ENCODE measurements at places on chromosomes 11 and 22.

DNA sequence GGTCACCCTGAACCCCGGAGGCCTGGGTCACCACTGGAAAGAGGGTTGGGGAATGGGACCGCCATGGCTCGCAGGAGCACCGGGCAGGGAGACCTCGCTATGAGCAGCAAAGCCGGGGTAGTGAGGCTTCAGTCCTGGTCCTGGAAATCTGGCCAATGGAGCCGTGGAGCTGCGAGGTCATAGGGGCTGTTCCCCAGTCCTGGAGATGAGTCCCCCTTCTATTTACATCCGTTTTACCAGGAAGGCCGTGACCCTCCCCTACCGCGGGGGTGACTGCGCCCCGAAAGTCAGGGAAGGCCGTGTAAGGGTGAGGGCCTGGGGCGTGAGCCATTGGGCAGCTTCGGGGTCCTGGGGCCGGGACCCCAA lies 449 bp downstream of the PIDD1 start:
- DNase-seq: no peak

GRCh38 chr22:19810381-19811201 lies 44.1 kb downstream of the GNB1L start:
- no peak for DNase-seq

DNA sequence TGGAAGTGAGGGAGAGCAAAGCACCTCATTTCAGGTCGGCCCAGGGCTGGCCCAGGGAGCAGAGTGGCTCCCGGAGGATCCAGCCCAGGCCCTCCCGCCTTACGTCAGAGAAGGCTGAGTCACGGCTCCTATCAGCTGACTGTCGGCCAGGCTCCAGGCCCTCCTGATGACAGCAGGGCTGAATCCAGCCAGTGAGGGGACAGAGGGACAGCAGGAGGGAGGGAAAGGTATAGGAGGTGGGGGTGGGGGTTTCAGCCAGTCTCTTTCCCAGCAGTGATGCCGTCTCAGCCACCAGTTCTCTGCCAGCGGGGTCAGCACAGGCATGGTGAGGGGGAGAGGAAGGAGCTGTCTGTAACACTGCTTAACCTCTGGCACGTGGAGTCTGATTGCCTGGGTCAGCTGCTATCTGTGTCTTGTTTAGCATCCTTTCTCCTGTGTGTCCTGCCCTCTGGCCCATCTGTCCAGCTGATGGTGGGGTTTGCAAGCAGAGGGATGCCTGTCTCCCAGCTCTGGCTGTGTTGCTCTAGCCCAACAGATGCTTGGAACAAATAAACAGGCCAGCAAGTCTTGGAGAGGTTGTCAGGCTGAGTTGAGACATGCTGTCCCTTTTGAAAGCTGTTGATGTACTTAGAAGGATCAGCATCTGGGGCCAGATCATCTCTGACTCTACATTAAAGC lies 74.0 kb downstream of the ADAMTS15 start:
- no peak for DNase-seq

- no peak for DNase-seq
Observed at GRCh38 chr22:19664406-19664805, 49.9 kb upstream of the SEPTIN5 start.

DNA sequence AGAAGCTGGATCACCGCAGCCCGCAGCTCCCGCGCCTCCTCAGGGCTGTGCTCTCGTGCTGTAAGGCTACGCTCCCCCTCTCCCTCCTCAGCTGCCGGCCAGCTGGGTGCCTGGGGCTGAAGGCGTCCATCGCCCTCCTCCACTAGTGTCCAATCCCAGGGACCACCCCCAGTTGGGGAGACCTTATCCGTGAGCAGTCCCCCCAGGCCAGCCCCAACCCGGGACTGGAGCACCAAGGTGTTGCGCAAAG lies 1.2 kb downstream of the AP5B1 start:
- DNase-seq: no peak

- DNase-seq: no peak
Observed at GRCh38 chr11:1208394-1209261, 14.2 kb upstream of the MUC5B start.

DNA sequence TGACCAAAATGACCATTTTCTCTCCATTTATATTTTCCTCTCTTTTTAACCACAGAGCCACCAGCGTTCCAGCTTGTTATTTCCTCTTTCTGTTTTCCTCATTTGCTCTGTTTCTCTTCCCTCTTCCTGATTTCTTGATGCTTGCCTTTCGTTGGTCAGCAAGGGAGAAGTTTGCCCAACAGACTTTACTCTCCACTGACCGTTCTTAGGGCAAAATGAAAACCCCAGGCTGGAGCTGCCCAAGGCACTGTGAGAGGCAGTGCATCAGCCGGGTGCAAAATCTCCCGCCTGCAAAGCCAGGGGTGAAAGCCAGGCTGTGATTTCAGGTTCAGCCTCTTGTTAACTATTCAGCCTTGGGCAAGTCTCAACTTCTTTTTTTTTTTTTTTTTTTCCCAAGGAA lies 26.1 kb upstream of the APLP2 start:
- DNase-seq: no peak

- DNase-seq: no peak
Observed at GRCh38 chr22:42848941-42849550, 8.0 kb downstream of the ARFGAP3 start.

GRCh38 chr11:78426845-78427244 lies 9.2 kb upstream of the GAB2 start:
- DNase-seq: no peak

- no peak for DNase-seq
Observed at GRCh38 chr11:102985850-102986249, 30.3 kb upstream of the MMP13 start.

GRCh38 chr22:37672920-37673455 lies 2.4 kb upstream of the LGALS1 start:
- no peak for DNase-seq

DNA sequence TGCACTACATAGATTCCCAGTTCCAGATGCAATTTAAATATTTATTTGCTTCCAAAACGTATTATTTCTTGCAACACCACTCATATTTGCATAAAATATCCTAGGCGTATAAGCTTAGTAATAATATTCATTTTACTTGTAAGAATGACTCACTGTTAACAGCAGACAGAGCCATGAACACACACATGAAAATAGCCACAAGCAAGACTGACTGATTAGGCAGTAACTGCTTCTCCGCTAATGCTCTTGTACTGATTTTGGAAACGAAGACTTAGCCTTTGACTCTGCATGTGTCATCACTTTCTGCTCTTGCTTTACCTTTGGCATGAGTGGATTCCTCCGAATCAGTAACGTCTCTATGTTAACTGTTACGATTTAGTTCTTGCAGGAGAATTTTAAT lies 6.0 kb downstream of the OR10Q1 start:
- DNase-seq: no peak

DNA sequence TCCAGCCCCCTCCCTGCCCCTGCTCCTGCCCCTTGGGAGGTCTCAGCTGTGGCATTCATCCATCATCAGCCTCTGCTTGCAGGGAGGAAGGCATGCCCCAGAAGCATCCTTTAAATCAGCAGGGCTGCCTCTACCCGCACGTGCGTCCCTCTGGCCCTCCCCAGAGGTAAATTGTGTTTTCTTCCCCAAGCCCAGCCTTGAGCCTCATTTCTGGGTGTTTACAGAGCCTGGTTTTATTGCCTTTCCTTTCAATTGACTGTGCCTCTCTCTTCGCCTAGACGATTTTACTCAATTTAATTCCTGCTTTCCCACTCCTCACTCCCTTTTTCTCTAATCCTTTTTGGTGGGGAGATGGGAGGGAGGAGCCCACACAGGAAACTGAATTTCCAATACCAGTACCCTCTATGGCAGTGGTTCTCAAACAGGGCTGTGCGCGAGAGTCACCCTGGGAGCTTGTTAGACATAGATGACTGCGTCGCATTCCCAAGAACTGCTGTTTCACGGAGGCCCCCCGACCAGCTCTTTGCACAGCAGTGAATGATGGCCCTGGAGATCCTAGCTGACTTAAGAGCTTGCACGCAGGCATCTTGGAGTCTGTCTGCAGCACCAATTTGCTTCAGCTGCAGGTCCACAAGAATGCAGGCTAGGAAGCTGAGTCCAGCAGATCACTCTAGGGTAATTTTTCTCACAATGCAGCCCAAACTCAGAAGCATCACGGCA lies 15.1 kb upstream of the OAF start:
- DNase-seq: no peak

DNA sequence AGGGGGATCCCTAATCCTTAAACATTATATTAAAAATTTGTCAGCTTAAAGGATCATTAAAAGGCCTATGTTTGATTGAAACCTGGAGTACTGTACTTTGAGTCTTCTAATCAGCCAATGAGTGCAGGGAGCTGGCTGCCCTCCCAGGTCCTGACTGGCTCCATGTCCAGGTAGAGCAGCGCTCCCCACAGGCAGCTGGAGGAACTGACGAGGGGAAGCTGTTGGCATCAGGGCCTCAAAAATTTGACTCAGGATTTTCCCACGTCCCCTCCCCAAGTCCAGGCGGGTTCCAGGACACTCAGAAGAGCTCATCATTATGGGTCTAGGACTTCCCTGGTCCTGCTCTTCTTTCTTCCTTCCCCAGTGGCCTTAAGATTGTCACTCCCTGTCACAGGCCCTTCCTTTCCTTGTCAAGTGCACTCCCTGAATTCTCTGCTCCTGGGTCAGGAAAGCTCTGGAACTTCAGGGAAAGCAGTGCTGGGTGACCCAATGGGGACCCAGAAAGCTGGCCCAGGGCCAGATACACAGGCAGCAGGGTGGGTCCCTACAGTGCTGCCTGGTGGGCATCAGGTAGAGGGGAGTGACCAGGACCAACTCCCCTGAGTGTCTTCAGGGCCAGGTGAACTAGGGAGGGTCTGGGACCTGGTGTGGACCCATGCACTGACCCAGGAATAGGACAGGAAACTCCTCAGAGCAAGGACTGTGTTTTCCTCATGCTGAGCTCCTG lies 65.5 kb downstream of the GGTLC2 start:
- DNase-seq: no peak

DNA sequence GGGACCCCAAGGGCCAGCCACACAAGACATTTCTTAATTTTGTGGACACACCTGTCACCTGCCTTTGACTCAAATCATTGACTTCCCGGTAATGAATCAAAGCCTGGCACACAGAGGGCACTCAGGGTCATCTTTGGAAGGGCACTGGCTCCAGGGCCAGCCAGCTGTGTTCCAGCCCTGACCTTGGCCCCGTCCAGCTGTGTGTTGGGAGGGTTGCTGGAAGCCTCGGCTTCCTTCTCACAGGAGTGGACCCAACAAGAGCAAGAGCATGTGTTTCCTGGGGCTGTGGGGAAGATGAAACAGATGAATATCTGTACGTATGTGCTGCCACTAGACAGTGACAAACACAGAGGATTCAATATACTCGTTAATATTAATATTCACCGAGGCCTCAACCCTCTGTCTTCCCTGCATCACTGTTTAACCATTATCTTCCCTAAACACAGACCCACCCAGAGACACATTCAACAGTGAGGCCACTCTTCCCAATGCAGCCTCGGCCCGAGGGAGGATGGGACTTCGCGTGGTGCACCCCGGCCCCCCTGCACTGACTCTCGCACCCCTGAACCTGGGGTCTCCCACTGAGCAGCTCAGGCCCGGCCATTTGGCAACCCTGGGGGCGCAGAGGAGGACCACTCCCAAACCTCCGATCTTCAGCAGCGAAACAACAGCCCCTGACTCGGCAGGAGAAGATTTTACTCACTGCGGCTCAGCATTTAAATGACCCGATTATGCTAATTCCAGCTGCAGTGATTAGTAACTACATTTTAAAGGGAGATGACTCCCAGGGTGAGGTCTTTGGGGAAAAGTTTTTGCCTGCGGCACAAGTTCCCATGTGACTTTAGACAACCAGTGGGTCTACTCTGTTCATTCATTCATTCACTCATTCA lies 45.7 kb downstream of the PHF21B start:
- DNase-seq: no peak

DNA sequence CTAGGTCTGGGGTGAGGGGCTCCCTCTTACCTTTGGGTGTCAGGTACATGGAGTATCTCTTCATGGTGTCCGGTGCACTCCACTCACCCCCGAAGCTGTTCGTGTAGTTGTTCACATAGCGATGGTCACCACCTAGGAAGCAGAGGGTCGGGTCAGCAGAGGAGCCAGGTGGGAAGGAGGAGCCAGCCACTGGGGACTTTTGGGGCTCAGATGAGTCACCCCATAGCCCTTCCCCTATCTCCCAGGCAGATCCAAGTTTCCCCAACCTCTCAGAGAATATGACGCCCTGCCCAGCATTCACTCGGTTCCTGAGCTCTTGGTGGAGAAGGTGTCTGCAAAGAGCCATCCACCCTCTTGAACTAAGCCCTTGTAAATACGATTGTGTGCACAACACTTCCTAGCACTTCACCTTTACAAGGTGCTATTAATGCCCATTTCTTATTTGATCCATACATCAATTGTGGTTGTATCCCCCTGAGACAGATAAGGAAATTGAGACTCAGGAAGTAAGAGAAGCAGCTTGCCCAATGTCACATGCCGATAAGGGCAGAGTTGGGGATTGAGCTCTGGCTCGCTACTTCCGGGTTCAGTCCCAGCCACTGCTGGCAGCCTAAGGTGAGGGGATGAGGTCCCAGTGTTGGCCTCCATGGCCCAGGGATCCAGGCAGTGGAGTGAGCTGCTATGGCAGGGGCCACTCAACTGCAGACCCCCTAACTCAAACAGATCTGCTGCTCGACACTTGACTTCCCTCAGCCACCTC lies 14.8 kb downstream of the TRIM29 start:
- DNase-seq: no peak

DNA sequence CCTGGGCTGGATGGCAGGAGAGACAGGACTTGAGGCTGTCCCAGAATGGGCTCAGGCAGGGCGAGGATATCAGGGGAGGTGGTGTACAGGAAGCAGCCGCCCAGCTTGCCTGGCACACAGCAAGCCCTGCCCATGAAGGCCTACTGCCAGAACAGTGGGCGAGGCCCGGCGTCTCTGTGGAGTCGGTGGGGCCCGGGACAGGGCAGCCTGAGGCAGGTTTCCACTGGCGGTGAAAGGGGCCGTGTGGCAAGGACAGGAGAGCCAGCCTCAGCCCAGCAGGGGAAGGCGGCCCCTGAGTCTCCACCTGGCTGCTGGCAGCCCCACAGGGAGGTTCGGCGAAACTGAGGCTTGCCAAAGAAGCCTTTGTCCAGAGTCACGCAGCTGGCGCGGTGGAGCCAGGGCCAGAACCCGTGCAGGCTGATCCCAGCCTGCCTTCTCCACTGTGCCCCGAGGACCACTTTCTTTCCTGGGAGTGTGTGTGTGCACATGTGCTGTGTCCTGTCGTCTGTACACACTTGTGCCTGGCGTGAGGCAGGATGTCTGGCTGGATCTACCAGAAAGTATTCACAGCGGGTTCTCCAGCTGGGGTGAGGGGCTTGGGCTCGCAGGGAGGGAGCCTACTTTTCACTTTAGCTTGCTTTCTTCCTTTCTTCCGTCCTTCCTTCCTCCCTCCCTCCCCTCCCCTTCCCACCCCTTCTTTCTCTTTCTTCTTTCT lies 1.2 kb downstream of the TSPO start:
- DNase-seq: peak; percentile 45

DNA sequence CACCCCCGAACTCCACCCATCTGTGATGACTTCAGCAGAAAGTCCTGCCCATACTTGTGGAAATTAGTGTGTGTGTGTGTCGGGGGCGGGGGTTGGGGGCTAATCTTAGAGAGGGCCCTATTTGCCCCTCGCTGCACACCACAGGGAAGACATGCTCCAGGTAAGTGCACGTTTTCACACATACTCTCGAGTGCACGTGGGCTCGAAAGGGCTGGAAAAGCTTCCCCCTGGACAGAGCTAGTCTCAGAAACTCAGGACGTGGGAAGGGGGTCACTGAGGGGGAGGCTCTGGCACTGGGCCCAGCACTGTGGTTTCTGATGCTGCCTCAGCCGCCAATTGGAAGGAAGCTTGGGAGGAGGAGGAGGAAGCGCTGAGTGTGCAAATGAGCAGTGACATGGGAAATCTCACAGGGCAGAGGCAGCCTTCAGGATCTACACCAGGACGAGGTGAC lies 40.7 kb upstream of the CD82 start:
- no peak for DNase-seq

GRCh38 chr11:17540807-17541206 lies 3.4 kb downstream of the USH1C start:
- DNase-seq: no peak

GRCh38 chr11:70326833-70327232 lies 56.3 kb downstream of the PPFIA1 start:
- no peak for DNase-seq
